Cardiac muscle cell (in vitro differentiated cells and primary cell): ENCODE measurements at places on chromosomes 4 and X.

DNA sequence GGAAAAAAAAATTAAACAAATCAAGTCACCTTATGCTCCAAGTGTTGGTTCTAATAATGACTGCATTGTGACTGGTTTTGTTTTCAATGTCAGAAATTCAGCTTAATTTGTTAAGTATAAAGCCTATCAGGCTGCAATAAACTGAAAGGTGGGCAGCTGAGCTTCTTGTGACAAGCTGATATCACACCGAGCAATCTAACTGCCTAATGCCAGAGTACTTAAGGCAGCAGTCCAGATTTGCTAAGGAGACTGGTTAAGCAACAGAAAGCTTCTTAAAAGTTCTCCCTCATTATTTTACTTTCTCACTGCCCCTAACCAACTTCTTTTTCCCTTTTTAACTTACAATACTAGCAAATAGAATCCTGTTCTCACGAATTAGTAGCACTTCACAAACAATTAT lies 201.0 kb downstream of the MAB21L2 start:
- DNase-seq: no peak

DNA sequence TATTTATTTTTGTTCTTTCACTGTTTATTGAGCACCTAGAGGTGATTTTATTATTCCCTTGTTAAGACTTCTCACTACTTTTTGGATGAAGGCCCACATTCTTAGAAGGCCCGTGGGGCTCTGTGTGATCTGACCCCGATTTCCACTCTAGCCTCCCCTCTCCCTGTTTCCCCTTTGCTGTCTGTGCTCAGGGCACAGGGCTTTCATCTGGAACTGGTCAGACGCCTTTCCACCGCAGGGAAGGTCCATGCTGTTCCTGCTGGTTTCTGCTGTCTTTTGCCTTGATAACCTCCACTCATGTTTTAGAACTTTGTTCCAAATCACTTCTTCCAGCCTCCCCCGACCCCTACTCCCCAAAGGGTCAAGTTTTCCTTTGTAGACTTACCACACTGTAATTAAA lies 31.3 kb upstream of the ANAPC4 start:
- peak; percentile 3 for DNase-seq

- no peak for DNase-seq
Measured at GRCh38 chr4:168484626-168485025, 4.3 kb upstream of the DDX60L start.

DNA sequence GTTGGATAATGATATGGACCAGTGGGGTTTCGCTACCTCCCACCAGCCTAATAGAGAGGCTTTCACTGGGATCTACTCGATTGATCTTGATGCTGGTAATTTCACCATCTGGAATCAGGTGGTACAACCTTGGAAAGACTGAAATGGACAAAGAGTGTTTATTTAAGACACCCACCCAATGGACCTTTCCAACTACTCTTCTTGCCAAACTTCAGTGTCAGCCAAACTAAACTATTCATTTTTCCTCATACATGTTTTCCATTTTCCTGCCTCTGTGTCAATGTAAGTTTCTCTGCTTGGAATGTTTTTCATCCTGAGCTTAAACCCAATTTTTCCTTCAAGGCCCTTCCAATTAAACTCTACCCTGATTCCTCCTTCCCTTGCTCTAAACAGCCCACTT lies 92.6 kb downstream of the LNX1 start:
- DNase-seq: no peak

DNA sequence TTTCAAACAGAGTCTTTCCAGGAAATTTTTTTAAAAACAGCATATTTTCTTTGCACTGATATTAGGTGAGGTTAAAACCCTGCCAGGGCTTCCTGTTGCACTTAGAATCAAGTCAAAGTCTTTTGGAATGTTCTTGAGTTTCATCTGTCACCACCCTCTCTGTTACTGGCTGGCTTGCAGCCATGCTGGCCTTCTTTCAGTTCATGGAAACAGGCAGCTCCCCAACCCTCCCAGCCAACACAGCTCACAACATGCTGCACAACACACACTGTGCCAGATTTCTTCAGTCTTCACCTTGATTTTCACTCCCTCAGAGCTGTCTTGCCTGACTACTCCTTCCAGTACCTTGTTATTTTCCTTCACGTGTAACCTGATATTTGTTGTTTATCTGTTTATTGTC lies 129.5 kb downstream of the KCNIP4 start:
- peak; percentile 64 for DNase-seq

DNA sequence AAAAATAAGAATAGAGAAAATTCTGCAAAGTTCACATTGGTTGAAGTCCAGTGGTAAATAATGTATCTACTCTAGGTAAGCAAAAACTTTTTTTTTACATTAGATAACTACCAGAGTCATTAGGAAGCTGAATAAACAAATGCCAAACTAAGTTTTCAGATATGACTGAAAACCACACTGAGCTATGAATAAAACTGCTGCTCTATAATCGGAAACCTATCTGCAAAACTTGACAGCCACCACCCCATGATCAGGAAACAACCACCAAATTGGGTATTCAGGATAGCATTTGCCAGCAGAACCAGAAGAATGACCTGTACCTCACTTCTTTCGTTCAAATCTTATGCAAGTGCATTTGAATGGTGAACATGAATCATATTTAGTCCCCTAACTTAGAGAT lies 173.0 kb upstream of the TET2 start:
- DNase-seq: no peak

- no peak for DNase-seq
Measured at GRCh38 chr4:80578001-80578400, 242.5 kb downstream of the CFAP299 start.

GRCh38 chr4:127781300-127782024 lies 660 bp upstream of the HSPA4L start:
- DNase-seq: peak; percentile 5

DNA sequence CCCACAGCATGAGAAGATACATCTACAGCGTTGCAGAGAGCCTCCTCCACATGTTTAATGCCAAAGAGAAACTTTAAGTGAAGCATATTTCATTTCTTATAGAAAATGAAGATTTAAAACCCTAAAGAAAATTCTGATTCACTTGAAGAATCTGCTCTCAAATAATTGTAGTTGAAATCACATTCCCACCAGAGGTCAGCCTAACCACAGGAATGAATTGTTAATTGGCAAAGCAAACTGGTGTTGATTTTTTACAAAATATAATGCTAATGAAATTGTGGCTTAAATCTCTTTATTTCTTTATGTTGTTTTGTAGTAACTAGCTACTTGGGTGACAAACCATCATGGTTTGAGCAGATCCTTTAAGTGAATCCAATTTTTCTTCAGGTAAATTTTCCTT lies 31.1 kb upstream of the WDR17 start:
- peak; percentile 44 for DNase-seq

DNA sequence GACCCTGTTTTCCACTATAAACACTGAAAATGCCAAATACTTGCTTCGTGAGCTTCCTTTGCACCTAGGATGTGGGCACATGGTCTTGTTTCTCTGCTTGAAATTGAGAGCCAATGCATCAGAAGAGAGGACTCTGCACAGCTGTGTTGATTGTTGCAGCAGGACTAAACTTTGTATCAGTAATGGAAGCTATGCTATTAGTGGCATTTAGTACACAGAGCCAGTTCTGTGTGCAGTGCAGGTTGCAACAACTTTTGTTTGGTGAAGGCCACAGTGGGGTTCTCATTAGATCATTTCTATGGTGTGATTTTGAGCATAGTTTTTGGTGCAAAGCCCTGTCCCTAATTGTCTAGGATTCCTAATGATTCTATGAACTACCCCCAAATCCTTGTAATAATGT lies 54.4 kb upstream of the ANKRD17 start:
- no peak for DNase-seq

DNA sequence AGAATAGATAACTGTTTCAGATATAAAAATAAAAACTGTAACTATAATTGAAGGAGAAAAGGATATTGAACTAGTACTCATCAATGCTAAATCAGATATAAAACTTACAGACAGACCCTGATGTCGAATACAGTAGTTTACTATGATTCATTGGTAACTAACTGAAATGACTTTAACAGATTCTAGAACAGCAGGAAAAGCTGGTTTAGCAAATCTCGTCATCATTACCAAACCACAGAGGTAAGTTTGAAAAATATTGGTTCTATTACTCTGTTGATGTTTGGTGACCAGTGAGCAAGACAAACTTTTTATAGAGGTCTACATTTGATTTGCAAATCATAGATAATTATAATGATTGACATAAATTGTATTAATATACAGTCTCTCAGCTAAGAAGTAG lies 551.4 kb upstream of the ADGRL3 start:
- no peak for DNase-seq

- no peak for DNase-seq
Measured at GRCh38 chrX:111411557-111411956, 435 bp downstream of the DCX start.

GRCh38 chr4:23373261-23373660 lies 516.6 kb downstream of the PPARGC1A start:
- peak; percentile 70 for DNase-seq

DNA sequence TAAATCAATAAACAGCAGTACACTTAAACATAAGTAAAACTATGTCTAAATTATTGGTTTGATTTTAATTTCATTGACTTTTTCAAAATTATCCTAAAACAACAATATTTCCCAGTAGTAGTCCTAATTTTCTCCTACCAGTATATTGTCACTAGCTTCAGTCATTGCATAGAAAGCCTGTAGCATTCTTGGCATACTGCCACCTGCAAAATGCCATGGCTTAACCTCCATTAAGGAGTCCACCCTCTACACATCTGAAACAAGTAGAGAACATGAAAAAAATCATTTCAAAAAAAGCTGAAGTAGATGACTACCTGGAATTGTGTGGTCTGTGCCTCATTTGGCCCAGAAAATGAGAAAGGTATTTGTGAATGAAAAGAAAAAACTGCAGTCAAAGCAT lies 348.5 kb downstream of the INPP4B start:
- DNase-seq: peak; percentile 71

DNA sequence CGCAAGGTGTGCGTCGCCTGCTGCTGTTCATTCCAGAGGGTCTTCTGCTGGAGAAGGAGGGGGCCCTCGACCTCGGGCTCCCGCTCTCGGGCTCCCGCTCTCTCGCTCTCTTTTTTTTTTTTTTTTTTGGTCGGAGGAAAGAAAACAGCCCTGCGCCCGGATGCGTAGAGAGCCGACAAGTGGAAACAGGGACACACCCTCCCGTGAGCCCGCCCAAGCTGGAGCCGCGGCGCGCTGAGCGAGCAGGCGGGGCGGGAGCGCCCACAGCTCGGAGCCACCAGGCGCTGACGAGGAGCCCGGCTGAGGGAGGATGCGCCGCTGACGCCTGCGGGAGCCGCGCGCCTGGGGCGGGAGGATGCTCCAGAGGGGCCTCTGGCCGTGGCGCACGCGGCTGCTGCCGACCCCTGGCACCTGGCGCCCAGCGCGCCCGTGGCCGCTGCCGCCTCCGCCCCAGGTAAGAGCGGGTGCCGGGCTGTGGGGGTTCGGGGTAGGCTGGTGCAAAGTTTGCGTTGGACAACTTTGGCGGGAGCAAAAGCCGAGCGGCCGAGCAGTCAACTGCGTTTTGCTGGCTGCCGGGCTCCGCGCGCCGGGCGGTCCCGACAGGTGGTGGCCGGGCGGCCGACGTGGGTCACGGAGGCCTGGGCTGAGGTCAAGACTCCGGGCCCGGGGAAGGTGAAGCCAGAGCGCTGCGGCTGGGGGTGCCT lies at the start of gene MCUB:
TSS of gene MCUB (plus strand) at position 264 of the 704 bp plus-strand sequence. CDS start at position 356, 92 bp downstream.
- peak; percentile 93 for DNase-seq

DNA sequence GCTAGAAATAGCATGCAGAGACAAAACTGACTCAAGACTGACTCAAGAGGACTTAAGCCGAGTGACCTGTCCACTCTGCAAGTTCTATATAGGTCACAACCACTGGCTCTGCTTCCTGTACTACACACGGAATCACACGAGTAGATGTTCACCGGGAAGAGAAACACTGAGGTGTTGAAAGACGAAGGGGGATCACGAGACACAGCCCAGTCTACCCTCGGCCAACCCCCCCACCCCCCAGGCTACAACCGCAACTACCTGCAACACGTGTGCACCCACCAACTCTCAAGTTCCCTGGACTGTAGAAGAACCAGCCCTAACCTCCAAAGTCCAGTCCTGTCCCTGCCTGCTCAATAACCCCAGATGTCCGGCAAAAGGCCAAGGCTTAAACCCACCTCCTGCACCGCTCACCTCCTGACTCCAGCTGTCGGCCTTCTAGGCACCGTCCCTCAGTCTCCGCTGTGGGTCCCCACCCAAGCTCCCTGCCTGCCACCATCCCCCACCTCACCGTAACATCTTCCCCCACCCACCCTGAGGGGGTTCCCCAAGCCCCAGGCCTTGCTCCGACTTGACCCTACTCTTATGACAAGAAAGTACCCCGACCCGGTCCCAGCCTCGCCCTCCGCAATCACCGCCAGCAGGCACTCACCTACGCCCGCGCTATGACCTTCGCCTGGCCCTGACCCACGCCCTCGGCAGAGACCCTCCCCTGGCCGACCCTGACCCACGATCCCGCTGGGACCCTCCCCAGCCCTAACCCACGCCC lies 739 bp downstream of the GAK start:
- DNase-seq: peak; percentile 20

- DNase-seq: peak; percentile 66
Measured at GRCh38 chr4:173516621-173517524, 13.2 kb downstream of the HAND2 start.

DNA sequence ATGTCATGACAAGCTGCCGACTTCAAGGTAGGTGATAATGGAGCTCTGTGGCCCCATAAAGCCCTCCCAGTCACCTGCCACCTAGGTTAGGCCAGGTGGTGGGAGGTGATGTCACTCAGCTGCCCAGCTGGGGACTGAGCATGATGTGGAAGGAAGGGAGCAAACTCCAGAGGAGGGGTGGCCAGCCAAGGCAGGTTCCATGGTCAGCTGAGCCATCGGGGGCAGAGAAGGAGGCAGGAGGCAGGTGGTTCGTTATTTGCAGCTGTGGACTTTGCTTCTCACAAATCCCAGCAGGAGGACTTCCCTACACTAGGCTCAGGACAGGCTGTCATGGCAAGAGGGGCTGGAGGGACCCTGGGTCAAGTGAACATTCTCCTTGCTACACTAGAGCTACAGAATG lies 2.1 kb downstream of the CCDC120 start:
- DNase-seq: no peak

- peak; percentile 65 for DNase-seq
Measured at GRCh38 chr4:34720571-34720970, 1523.7 kb downstream of the ARAP2 start.

- DNase-seq: no peak
Measured at GRCh38 chr4:73682508-73682907, 57.9 kb upstream of the CXCL8 start.

GRCh38 chr4:111776561-111776960 lies 368.7 kb upstream of the FAM241A start:
- no peak for DNase-seq
